ENCODE measurements at places on chromosomes 11 and 22.

- DNase-seq = no peak
Measured at GRCh38 chr11:118521892-118522311, 5.4 kb upstream of the TTC36 start.

DNA sequence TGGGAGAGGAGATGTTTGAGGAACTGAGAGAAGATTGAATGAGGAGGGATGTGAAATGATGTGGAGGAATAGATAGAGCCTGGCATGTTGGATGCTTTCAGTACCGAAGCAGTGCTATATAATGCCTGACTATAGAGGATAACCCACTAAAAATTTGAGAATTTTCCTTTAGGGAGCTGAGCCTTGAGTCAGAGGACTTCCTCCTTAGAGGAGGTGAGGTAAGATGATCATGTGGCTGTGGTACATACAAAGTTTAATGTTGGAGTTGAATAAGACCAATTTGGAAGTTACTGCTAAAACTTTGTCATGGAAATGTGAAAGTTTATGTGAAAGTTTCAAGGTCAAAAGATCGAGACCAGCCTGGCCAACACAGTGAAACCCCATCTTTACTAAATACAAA, 66.9 kb downstream of the YAP1 start:
- DNase-seq = no peak

GRCh38 chr11:12090061-12090591, 20.3 kb upstream of the MICAL2 start:
- DNase-seq = no peak

- no peak for DNase-seq
Measured at GRCh38 chr11:1570896-1571759, 943 bp downstream of the DUSP8 start.

- DNase-seq = peak; percentile 86
Measured at GRCh38 chr11:12673924-12674570, at the start of gene TEAD1. TSS of gene TEAD1 (plus strand) at chr11:12674421.

DNA sequence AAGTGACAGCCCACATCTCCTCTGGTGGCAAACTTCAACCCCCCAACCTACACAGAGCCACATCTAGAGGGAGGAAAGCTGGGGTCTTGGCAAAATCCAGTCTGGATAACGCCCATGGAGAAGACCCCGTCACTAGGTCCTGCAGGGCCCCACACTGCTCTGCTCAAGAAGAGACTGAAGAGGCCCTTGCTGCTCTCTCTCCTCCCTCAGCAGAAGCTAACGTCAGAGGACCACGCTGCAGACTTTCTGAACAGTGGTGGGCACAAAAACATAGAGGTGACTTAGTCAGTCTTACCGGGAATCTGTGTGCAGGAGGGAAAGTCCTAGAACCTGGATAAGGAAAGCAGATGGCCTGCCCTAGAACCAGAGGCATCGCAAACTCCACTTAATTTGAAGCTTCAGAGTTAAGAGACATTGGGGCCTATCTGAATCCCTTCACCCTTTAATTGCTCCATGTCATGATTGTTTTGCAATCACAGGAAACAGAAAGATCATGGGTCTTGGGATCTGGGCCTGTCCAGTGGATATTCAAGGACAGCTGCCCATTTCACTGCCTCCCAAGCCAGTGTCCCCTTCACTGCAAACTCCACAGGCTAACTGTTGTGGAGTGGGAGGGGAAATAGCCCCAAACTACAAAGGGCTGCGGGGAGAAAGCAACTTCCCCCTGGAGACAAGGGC, 1.7 kb downstream of the DKK3 start:
- no peak for DNase-seq

DNA sequence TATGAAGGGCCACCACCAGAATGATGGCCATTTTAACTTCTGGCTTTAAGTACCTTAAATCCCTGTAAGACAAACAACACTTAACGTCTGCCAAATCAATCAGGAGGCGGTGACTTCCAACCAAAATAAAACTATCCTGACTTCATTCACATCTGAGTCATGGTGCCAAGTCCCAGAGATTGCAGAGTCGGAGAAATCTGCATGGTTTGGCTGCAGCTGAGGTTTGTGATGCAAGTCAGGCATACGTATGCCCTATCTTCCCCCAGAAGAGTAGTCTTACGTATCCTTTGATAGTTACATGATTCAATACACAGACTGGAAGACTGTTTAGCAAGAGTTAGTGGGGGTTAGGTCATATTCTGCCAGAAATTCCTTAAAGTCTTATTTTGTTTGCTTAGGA, 1.7 kb upstream of the GAB2 start:
- DNase-seq = no peak

GRCh38 chr11:96704847-96705246, 315.0 kb downstream of the JRKL start:
- no peak for DNase-seq

DNA sequence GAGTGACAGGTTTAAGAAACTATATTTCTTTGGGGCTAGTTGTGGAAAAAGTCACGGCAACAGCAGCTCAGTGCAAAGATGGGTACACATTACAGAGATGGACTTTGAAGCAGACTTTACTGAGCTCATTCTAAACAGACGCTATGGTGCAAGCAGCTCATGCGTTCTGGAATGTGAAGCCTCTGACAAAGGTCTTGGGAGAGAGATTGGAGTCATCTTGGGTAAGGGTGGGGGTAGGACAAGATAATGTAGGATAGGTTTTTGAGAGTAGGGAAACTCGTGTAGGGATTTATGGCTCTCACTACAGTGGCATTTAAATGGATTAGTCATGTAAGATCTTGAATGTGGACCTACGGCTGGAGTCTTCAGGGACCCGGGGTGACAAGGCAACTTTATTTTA, 36.2 kb upstream of the CLMP start:
- no peak for DNase-seq

- DNase-seq = no peak
Measured at GRCh38 chr11:60989093-60989650, 17.7 kb downstream of the CD6 start.

GRCh38 chr11:18720091-18720807, 5.7 kb downstream of the IGSF22 start:
- no peak for DNase-seq

GRCh38 chr11:129395883-129396282, 20.2 kb downstream of the BARX2 start:
- DNase-seq = no peak

DNA sequence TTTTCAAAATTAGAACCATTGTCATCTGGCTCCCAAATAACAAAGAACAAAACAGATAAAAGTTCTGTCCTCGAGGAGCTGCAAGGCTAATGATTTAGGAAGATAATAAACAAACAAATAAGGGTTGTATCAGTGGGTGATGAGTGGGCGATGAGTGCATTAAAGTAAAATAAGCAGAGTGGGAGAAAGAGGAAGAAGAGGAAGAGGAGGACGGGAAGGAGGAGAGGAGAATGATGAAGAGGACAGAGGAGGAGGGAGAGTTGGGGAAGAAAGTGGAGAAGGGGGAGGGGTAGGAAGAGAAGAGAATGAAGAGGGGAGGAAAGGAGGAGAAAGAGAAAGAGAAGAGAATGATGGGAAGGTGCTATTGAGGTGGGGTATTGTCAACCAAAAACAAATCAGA, 33.4 kb upstream of the ISX start:
- DNase-seq = no peak

- no peak for DNase-seq
Measured at GRCh38 chr11:94658386-94658785, 91.2 kb downstream of the PIWIL4 start.

GRCh38 chr11:133661846-133662245, 129.5 kb upstream of the OPCML start:
- no peak for DNase-seq

- no peak for DNase-seq
Measured at GRCh38 chr22:43098356-43098755, 9.2 kb upstream of the TTLL1 start.

- DNase-seq = no peak
Measured at GRCh38 chr22:35065796-35066218, at the start of gene ISX. TSS of gene ISX (plus strand) at chr22:35066158. CDS start at chr22:35067088, 930 bp downstream.

DNA sequence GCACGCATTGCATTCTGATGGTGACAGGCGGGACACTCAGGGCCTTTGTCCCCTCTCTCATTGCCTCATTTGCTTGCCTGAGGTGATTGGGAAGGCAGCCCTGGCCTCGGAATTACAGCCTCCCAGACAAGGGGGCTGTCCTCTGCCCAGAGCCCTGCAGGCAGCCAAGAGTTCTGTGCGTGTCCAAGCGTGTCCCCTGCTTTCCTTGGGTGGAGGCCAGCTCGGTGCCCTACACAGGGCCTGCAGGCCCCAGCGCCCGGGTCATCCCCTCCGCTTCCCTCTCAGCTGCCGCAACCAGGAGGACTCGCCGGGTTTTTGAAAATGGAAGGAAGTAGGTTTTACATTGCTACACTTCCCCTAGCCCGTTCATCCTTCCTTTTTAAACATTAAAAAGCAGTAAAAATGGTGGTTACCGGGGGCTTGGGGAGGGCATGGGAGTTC, 1.9 kb downstream of the GRAMD4 start:
- no peak for DNase-seq

DNA sequence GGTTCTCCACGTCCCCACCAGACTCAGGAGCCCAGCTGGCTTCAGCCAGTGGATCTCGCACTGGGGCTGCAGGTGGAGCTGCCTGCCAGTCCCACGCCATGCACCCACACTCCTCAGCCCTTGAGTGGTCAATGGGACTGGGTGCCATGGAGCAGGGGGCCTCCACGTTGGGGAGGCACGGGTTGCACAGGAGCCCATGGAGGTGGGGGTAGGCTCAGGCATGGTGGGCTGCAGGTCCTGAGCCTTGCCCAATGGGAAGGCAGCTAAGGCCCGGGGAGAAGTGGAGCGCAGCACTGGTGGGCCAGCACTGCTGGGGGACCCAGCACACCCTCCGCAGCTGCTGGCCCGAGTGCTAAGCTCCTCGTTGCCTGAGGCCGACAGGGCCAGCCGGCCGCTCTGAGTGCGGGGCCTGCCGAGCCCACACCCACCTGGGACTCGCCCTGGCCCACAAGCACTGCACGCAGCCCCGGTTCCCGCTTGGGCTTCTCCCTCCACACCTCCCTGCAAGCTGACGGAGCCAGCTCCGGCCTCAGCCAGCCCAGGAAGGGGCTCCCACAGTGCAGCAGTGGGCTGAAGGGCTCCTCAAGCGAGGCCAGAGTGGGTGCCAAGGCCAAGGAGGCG, 258.5 kb upstream of the PDGFD start:
- DNase-seq = no peak

- no peak for DNase-seq
Measured at GRCh38 chr11:89175796-89176195, 1.9 kb upstream of the TYR start.

All from T-helper 17 cell (primary cell).